ENCODE measurements at places on chromosomes 12 and 14. TPM values are rescaled to one million over a fixed set of nuclear protein-coding genes. Genes with fewer than 3 reads are reported as not detected.

The OR6C2 gene
- not detected for total RNA-seq

The PLEKHG7 gene
- not detected for total RNA-seq

The LBHD2 gene
- total RNA-seq, result not detected

The LHX5 gene
- not detected for total RNA-seq

The DEPDC4 gene
- total RNA-seq, result 0.66 TPM

The LIN7A gene
- under 0.01 TPM for total RNA-seq

The GPR68 gene
- not detected for total RNA-seq

The HCAR1 gene
- not detected for total RNA-seq

All from A375 (cell line).